ENCODE measurements at places on chromosomes 3 and 15.

DNA sequence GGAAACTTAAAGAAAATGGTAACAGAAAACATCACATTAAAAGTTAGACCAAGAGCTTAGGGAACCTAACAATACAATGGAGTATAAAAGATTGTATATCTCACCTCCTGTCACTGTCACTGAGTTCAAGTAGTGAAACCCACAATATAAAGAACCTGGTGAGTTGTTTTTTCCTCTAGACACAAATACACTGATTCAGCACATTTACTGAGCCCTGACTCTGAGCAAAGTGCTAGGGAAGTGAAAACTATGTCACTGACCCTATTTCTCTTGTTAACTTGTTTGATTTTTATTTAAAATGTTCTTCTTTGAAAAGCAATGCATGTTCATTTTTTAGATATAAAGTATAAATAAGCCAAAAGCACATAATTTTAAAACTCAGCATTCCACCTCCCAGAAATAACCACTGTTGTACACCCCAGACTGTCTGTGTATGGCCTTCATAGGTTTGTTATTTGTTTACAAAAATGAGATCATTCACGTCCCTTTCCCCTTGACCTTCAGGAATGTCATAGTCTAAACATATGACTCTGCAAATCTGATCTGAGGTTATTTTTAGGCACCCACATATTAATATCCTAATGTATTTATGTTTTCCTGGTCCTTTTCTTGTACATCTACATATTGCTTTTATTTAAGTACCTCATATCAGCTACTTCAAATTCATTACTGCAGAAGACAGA lies 69.2 kb upstream of the CSTA start:
- no peak for DNase-seq

- DNase-seq = peak; percentile 37
Measured at GRCh38 chr15:69288531-69289341, 10.0 kb upstream of the PAQR5 start.

GRCh38 chr3:157807280-157807679 lies 298.9 kb downstream of the SHOX2 start:
- DNase-seq = peak; percentile 15

DNA sequence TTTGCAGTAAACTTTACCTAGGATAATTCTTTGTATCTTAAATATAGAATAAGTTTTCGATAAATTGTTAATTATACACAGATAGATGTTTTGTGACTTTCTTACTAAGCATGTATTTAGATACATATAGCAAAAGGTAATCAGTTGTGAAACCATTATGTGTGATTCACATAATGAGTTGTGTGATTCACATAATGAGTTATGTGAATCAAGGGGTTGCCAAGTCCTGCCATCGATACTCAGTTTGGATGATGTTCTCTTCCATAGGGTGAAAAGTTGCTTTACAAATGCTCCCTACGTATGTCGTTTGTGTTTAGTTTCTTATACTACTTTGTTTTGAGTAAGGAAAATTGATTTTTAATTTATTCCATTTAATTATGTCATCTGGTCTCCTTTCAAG lies 682.1 kb downstream of the MECOM start:
- DNase-seq = peak; percentile 69

DNA sequence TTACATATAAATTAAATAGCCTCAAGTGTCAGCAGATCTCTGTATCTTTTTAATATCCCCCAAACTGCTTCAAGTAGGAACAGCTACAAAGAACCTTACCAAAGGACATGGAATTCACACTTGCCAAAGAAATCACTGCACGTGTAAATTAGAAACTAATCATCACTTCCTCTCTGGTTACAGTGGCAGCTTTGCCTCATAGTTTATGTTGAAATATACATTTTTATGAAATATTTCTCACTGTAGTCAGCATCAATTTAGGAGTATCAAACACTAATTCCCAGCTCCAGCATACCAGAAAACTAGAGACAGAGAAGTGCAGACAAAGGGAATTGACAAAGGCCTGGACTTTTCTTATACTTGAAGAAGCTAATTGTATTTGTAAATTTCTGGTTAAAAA lies 260.9 kb downstream of the TIGIT start:
- DNase-seq = no peak

- no peak for DNase-seq
Measured at GRCh38 chr3:175335229-175335628, 476.1 kb downstream of the NAALADL2 start.

- no peak for DNase-seq
Measured at GRCh38 chr3:23751212-23751723, 54.5 kb upstream of the UBE2E1 start.

- DNase-seq = peak; percentile 83
Measured at GRCh38 chr15:40063563-40064011, 24.6 kb upstream of the SRP14 start.

- DNase-seq = no peak
Measured at GRCh38 chr3:32093204-32093603, 13.2 kb upstream of the GPD1L start.

GRCh38 chr3:134255404-134255803 lies 4.7 kb upstream of the RYK start:
- no peak for DNase-seq

- DNase-seq = no peak
Measured at GRCh38 chr15:31332681-31333071, 6.0 kb downstream of the KLF13 start.

DNA sequence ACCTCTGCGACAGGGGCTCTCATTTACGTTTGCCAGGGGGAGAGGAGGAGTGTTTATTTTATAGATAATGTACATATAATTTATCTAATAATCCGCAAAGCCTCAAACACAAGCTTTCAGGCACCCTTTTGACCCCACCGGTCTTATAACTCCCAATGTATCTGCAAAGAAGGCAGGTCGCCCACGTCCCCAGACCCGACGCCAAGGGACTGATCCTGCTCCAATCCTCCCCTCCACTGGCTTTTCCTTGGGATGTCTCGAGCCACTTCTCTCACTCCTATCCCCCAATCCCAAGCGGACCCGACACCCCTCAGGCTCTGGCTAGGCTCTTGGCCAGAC lies 452 bp downstream of the DCP1A start:
- no peak for DNase-seq

- DNase-seq = peak; percentile 58
Measured at GRCh38 chr3:98388147-98388546, 2.3 kb upstream of the OR5K3 start.

GRCh38 chr15:81264072-81264857 lies 59.7 kb downstream of the STARD5 start:
- no peak for DNase-seq

- peak; percentile 100 for DNase-seq
Measured at GRCh38 chr3:184765047-184765729, 46.8 kb upstream of the VPS8 start.

Data from mammary epithelial cell (primary cell).